ENCODE measurements at places on chromosomes 4 and X. TPM values are rescaled to one million over a fixed set of nuclear protein-coding genes. Genes with fewer than 3 reads are reported as not detected.

Gene SSX2
- total RNA-seq: not detected

Gene MAGIX
- 0.46 TPM for total RNA-seq

Gene RAB33B
- 8.7 TPM for total RNA-seq

DNA sequence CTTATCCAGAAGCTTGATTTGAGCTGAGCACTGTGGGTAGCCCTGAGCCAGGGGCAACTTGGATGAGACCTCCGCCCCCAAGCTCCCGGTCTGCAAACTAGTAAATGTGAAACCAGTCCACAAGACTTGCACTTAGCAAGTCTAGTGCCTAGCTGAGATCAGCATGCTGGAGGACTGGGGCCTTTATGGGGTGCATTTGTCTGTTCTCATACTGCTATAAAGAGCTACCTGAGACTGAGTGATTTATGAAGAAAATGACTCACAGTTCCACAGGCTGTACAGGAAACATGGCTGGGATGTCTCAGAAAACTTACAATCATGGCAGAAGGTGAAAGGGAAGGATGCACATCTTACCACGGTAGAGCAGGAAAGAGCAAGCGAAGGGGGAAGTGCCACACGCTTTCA lies 42.1 kb upstream of the HOPX start:
- no peaks in the 10 kb centered on the region for H3K4me1 ChIP-seq
- H3K4me3 ChIP-seq: no peak overlapping the region
- no peak overlapping the region for H3K27ac ChIP-seq

DNA sequence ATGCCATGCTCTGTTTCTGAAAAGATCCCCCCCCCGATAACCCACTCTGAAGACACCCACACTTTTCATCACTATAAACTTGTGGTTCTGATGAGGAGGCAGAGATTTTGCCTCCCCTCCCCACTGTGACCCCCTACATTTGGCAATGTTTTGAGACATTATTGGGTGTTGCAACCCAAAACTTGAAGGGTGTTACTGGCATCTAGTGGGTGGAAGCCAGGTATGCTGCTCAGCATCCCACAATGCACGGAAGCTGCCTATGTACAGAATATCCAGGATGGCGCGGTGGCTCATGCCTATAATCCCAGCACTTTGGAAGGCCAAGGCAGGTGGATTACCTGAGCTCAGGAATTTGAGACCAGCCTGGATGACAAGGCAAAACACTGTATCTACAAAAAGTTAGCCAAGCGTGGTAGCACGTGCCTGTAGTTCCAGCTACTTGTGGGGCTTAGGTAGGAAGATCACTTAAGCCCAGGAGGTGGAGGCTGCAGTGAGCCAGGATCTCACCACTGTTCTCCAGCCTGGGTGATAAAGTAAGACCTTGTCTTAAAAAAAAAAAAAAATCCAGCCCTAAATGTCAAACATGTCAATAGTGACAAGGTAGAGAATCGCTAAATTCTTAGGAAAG lies 87.3 kb downstream of the SCD5 start:
- DNase-seq: no peak
- H3K36me3 ChIP-seq: no peaks in the 10 kb centered on the region
- H3K27ac ChIP-seq: no peak overlapping the region

- no peaks in the 10 kb centered on the region for H3K4me1 ChIP-seq
- no peak overlapping the region for H3K4me3 ChIP-seq
- H3K27ac ChIP-seq: no peak overlapping the region
- no peak for DNase-seq
- H3K36me3 ChIP-seq: no peaks in the 10 kb centered on the region
Measured at GRCh38 chr4:69823481-69824186, 36.3 kb downstream of the SULT1E1 start.

GRCh38 chrX:49876750-49877149 lies 2.5 kb upstream of the USP27X start:
- H3K27me3 ChIP-seq: no peaks in the 10 kb centered on the region
- H3K36me3 ChIP-seq: no peaks in the 10 kb centered on the region

- H3K36me3 ChIP-seq: no peaks in the 10 kb centered on the region
- H3K27ac ChIP-seq: no peak overlapping the region
- DNase-seq: no peak
Measured at GRCh38 chr4:37982736-37983135, 22.5 kb downstream of the PTTG2 start.

DNA sequence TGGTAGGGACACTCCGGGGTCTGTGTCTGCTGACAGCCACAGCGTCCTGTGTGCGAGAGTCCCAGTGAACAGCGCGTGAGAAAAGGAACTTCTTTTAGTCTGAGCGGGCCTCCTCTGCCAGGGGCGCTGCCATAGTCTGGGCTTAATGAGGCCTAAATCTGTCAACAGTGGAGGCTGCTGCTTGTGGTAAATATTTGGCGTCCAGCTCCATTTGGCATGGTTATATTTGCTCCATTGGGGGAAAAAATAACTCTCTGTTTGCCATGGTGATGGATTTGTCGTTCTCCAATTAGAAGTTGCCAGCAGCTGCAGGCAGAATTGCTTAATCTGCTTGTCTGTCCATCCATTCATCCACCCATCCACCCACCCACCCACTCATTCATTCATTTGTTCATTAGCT lies 71.4 kb upstream of the PSAPL1 start:
- no peak overlapping the region for H3K4me3 ChIP-seq
- H3K27ac ChIP-seq: no peak overlapping the region

DNA sequence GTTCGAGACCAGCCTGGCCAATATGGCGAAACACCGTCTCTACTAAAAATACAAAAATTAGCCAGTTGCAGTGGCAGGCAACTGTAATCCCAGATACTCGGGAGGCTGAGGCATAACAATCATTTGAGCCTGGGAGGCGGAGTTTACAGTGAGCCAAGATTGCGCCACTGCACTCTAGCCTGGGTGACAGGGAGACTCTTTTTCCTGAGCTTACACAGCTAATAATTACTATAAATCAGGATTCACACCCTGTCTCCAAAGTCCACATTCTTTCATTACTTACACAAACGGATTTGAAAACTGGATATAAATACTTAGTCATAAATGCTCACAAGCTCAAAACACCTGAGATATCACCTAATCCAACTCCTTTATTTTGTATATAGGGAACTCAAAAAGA lies 151.6 kb downstream of the LRBA start:
- H3K4me1 ChIP-seq: no peaks in the 10 kb centered on the region
- no peak overlapping the region for H3K4me3 ChIP-seq
- DNase-seq: no peak
- H3K27ac ChIP-seq: no peak overlapping the region
